Epithelial cell of proximal tubule (primary cell): ENCODE measurements at places on chromosomes 2 and 18. TPM values are rescaled to one million over a fixed set of nuclear protein-coding genes. Genes with fewer than 3 reads are reported as not detected.

Gene PRSS56
- not detected in 2 replicates for total RNA-seq

Gene SP5
- 0.14 TPM in 1 of 2 replicates, not detected in the other for total RNA-seq

Gene LYPD6
- 7.5 and 7.9 TPM in 2 replicates for total RNA-seq

Gene SERPINB12
- not detected in 2 replicates for total RNA-seq

Gene CDK15
- total RNA-seq = 2.3 and 6.4 TPM in 2 replicates

Gene DLX2
- total RNA-seq = 0.12 TPM in 1 of 2 replicates, not detected in the other

Gene COLEC11
- total RNA-seq = 0.40 and 2.4 TPM in 2 replicates

Gene IMP4
- total RNA-seq = 134 and 219 TPM in 2 replicates

Gene GKN1
- not detected in 2 replicates for total RNA-seq

Gene IL36B
- total RNA-seq = not detected in 2 replicates

Gene CCDC121
- total RNA-seq = 0.12 and 2.5 TPM in 2 replicates

Gene MCM6
- 37.8 and 71.3 TPM in 2 replicates for total RNA-seq
